ENCODE measurements at places on chromosomes 5 and 9. TPM values are rescaled to one million over a fixed set of nuclear protein-coding genes. Genes with fewer than 3 reads are reported as not detected.

The BRINP1 gene
- total RNA-seq, result not detected

The SOX30 gene
- total RNA-seq, result not detected

GRCh38 chr9:121718084-121718483 is 66.7 kb downstream of the DAB2IP start:
- DNase-seq, result no peak
- no peaks in the 10 kb centered on the region for H3K4me1 ChIP-seq
- H3K27ac ChIP-seq, result no peak overlapping the region
- H3K4me3 ChIP-seq, result no peak overlapping the region
- H3K36me3 ChIP-seq, result no peaks in the 10 kb centered on the region

DNA sequence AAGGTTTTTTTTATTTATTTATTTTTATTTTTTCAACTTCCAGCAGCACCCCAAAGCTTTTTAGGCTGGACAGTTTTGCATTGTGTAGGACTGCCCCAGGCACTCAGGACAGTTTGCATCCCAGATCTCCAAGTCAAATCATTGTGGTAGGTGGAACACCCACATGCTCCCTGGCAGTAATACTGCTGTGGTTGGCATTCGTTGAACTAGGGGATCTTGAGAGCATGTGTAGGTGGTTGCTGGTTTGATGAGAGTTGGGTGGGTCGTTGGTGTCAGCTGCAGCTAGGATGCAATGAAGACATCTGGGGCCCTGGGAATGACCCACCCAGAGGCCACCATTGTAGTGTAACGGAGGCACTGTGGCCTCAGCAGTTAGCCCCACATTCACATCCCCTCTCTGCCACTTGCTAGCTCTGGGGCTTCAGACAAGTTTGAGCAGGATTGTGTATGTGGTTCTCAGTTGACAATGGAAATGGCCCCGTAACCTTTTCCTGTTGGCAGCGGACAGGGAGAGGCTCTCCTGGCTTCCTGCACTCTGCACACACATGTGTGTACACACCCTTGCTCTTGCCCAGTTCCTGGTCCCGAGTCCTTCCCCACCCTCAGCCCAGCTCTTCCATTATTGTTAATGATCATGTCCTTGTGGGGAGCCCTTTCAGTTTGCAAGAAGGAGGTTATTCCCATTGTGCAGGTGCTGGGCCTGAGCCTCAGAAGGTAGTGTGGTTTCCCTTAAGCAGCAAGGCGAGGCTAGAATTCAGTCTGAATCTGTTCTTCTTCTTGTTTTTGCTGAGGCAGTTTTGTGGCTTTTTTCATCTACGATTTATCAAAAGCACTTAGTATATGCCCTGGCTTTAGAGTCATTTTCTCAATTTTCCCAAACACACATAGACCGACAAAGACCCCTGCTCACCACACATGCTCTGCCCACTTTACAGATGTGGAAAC is 46.5 kb downstream of the PPARGC1B start:
- H3K27me3 ChIP-seq, result no peaks in the 10 kb centered on the region
- peak overlapping the region; percentile 71 for H3K27ac ChIP-seq
- peak; percentile 67 for DNase-seq
- no peaks in the 10 kb centered on the region for H3K36me3 ChIP-seq

DNA sequence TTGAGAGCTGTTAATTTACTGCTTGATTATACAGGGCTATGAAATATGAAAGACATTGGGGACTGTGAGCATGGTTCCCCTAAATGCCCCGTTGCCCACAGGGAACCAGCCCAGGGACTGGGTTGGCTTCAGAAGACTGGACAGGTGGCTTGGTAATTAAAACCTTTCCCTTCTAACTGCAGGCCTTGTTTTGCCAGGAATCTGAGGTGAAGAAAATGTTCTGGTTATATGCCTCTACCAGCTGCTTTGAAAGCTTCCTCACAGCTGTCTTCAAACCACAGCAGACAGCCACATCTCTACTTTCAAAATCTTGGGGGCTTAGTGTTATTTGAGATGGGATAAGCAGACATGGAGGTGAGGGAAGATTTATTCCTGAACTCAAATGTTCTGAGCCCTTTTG is 153.3 kb upstream of the SPRY4 start:
- no peak for DNase-seq
- H3K36me3 ChIP-seq, result no peaks in the 10 kb centered on the region
- H3K4me3 ChIP-seq, result no peak overlapping the region
- H3K4me1 ChIP-seq, result no peaks in the 10 kb centered on the region

DNA sequence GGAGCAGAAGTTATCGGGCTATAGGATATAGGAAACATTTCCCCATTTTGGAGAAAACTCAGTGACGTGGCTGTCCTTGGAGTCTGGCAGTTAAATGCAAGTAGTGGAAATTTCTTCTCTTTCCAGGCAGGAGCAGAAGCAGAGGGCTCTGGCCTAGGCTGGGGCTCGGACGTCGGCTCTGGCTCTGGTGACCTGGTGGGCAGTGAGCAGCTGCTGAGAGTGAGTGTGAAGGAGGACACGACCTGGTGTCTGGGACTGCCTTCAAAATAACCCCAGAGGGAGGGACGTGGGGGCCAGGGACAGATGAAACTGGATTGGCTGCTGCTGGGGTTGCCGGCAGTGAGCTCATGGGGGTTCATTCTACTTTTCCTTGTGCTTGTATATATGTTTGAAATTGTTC is 79.5 kb downstream of the COL15A1 start:
- no peaks in the 10 kb centered on the region for H3K27me3 ChIP-seq
- no peaks in the 10 kb centered on the region for H3K4me1 ChIP-seq
- no peak overlapping the region for H3K4me3 ChIP-seq

DNA sequence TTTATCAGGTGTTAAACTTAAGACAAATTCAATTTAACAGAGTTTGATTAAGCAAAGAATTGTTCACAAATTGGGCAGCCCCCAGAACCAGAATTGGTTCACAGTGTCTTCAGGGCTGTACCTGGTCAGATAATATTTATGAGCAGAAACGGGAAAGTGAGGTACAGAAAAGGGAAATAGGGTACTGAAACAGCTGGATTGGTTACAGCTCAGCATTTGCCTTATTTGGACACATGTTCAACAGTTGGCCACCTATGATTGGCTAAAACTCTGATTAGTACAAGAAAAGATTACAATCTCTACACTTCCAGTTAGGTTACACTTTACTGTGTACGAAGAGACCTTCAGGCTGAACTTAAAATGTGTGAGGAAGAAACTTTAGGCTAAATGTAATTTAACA is 18.7 kb downstream of the LRRC70 start:
- H3K4me3 ChIP-seq, result no peak overlapping the region
- no peaks in the 10 kb centered on the region for H3K36me3 ChIP-seq
- DNase-seq, result no peak
- H3K27ac ChIP-seq, result no peak overlapping the region

DNA sequence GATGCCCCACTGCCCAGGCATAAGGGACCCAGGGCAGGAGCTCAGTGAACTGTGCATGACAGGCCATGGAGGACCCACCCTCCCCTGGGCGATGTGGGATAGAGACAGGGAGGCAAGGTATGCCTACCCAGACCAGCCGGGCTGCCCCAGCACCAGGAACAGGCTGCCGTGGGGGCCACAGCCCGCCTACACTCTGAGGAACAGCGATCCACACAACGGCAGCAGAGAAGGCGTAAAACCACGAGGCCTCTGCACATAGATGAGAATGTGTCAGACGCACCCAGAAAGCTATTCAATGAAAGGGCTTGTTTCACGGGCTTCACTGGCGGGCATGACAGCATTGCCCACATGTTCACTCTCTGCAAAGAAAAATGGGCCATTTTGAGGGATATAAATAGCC is 49.5 kb downstream of the SEMA4D start:
- DNase-seq, result no peak
- H3K4me1 ChIP-seq, result peaks cover 16% of the 10 kb centered on the region
- H3K27me3 ChIP-seq, result no peaks in the 10 kb centered on the region
- no peaks in the 10 kb centered on the region for H3K36me3 ChIP-seq
- H3K27ac ChIP-seq, result peak overlapping the region; percentile 7
- no peak overlapping the region for H3K4me3 ChIP-seq

DNA sequence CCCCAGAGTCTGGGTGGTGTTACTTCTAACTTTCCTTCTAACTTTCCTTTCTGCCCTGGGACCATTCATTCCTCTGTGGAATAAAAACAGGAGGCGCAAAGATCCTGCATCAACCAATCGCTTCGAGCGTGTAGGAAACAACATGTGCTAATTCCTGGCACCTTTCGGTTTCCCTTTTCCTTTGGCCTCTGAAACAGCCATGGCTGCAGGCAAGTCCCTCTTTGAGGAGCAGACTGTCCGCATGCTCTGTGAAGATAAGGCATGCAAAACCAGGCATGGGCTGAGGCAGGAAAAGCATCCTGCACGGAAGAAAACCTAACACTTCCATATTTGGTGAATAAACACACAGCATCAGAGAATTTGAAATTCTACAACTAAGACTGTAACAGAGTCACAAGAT is 128.3 kb downstream of the HSD17B3 start:
- no peaks in the 10 kb centered on the region for H3K36me3 ChIP-seq
- no peaks in the 10 kb centered on the region for H3K27me3 ChIP-seq
- H3K27ac ChIP-seq, result no peak overlapping the region
- H3K4me3 ChIP-seq, result no peak overlapping the region

DNA sequence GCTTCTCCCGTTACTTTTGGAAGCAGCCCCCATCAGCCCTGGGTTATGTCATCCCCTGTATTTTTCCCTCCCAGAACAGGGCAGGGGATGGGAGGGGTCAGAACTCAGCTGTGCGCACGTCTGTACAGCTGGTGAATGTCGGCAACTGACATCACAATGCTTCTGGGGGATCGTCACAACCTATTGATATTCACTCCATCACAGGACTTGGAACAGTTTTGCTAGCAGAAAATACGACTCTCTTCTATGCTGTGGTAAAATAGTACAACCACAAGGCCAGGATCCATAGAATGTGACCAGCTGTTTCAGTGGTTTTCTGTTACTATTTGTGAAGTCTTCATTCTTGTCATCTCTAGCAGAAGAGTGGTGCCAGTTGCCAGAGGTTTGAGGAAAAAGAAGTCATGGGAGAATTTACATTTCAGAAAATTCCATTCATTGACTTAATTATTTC is 77.1 kb upstream of the KLF4 start:
- no peak overlapping the region for H3K4me3 ChIP-seq
- no peaks in the 10 kb centered on the region for H3K4me1 ChIP-seq
- H3K36me3 ChIP-seq, result no peaks in the 10 kb centered on the region
- H3K27ac ChIP-seq, result no peak overlapping the region

DNA sequence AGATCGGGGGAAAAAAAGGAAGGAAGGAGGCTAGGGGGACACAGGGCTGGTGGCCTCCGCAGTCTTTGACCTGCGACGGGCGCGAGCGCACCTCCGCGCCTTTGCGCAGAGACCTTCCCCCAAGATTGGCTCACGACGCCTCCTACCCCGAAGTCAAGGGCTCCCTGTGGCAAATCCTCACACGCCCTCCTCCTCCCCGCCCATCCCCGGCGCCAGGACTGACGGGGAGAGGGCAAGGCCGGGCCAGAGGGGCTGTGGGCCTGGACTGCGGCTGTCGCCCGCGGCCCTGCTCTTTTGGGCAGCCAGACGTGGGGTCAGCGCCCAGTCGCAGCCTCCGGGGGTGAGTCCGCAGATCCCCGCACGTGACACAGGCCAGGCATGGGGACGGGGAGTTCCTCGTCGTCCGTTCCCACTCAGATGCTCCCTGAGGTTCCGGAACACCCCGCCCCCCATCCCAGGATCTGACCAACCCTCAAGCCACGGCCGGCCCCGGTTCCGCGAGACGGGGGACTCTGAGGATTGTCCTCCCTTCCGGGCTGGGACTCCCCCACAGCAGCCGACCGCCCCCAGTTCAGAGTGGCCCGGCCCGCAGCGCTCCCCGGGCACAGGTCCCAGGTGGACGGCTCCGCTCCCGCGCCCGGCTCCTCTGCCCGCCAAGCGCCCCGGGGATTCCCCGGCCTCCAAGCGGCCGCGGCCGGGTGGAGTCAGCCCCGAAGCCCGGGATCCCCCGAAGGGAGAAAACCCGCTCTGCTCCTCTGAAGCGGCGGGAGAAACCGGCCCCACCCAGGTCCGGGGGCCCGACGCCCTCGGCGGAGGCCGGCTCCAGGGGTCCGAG is 543 bp upstream of the ANKRD33B start:
- peak; percentile 56 for DNase-seq
- no peaks in the 10 kb centered on the region for H3K36me3 ChIP-seq
- H3K27ac ChIP-seq, result peak overlapping the region; percentile 86
- H3K4me1 ChIP-seq, result no peaks in the 10 kb centered on the region
- H3K27me3 ChIP-seq, result peaks cover 25% of the 10 kb centered on the region
- H3K4me3 ChIP-seq, result peak overlapping the region; percentile 69

DNA sequence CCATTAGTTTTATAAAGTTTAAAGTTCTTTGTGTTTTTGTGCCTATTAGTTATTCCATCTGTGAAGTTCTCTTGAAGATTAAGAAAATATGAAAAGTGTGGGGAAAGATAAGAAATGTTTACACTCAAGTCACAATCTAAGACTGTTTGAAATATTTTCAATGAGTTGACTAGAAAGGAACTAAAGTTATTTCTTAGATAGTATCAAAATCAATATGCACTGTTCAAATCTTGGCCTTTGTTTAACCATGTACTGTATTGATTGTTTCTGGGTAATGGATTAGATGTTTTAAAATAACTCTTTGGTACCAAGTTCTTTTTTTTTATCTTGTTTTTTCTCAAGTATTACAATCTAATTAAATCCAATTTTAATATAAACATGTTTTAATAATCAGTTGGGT is 46.0 kb downstream of the SMC5 start:
- no peak for DNase-seq
- H3K27ac ChIP-seq, result no peak overlapping the region
- no peak overlapping the region for H3K4me3 ChIP-seq

DNA sequence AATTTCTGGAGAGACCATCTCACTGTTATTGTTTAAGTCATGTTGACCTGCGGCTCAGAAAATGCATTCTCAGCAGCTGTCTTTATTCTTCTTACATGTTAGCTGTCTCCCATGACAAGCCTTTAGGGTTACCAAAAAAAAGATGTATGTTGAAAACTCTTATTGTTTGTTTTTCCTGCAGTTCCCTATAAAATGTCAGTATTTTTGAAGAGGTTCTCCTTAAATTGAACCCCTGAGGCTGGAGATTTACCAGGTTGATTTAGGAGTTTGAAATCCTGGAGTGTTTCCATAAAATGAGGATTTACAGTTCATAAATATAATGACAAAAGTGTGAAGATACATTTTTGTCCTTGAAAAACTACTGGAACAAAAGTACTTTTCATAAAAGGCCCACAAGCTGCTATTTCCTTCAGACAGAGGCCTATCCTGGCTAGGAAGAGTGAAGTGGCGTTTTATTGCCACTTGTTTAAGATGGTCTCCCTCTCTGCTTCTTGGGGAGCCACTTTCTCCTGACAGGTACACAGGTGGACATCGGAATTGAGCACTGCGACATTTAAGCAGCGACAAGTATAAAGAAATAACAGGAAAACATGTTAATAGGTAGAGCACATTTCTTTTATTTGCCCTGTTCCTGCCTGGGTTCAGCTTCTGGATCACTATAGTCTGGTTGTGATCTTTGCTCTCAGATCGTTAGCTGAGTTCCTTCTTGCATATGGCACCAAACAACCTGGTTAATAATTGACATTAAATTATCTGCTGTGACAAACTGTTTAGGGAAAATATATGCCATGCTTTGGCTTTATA is 344.8 kb upstream of the RPS23 start:
- no peaks in the 10 kb centered on the region for H3K36me3 ChIP-seq
- H3K27me3 ChIP-seq, result no peaks in the 10 kb centered on the region
- H3K27ac ChIP-seq, result no peak overlapping the region
- DNase-seq, result no peak

GRCh38 chr5:99314721-99315120 is 385.9 kb upstream of the CHD1 start:
- H3K27ac ChIP-seq, result no peak overlapping the region
- no peak for DNase-seq
- H3K36me3 ChIP-seq, result no peaks in the 10 kb centered on the region

Measured in Peyer's patch (tissue), 4 donors.